ENCODE measurements at places on chromosomes 1 and 21. TPM values are rescaled to one million over a fixed set of nuclear protein-coding genes. Genes with fewer than 3 reads are reported as not detected.

The CYP2J2 gene
- total RNA-seq = not detected

GRCh38 chr1:153527023-153527682, 8.6 kb downstream of the S100A6 start:
- no peaks in the 10 kb centered on the region for H3K36me3 ChIP-seq
- no peak for DNase-seq
- no peak overlapping the region for H3K4me3 ChIP-seq
- H3K27ac ChIP-seq = peak overlapping the region; percentile 9
- H3K27me3 ChIP-seq = no peaks in the 10 kb centered on the region
- peaks cover 6% of the 10 kb centered on the region for H3K4me1 ChIP-seq

The ATP6V1G3 gene
- not detected for total RNA-seq

The PYHIN1 gene
- not detected for total RNA-seq

The SELENBP1 gene
- total RNA-seq = 5.9 TPM

DNA sequence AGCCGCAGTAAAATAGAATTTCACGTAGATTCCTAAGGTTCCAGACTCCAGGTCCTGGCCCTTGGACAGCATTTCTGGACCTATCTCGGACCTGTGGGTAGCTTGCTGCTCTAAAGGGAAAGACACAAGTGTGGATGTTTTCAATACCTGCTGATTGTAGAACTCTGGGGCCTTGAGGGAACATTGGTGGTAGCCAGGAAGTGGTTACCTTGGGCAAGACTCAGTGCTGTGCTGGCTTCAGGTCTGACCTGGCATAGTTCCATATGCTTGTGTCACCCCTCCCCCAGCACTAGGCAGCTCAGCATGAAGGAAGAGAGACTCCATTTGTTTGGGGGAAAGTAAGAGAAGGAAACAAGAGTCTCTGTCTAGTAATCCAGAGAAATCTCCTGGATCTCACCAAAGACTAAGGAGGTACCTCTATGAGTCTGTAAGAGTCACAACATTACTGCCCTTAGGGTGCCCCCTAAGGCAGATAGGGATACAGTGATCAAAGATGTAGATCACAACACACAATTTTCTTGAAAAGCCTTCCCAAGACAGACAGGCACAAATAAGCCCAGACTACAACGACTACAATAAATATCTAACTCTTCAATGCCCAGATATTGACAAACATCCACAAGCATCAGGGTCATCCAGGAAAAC, 398.8 kb downstream of the TGFB2 start:
- H3K4me1 ChIP-seq = no peaks in the 10 kb centered on the region
- no peak overlapping the region for H3K4me3 ChIP-seq
- 0 out of 2 replicates have a peak overlapping the region, but pooled peaks have one; percentile 6 for H3K27ac ChIP-seq
- no peak for DNase-seq
- no peaks in the 10 kb centered on the region for H3K36me3 ChIP-seq

DNA sequence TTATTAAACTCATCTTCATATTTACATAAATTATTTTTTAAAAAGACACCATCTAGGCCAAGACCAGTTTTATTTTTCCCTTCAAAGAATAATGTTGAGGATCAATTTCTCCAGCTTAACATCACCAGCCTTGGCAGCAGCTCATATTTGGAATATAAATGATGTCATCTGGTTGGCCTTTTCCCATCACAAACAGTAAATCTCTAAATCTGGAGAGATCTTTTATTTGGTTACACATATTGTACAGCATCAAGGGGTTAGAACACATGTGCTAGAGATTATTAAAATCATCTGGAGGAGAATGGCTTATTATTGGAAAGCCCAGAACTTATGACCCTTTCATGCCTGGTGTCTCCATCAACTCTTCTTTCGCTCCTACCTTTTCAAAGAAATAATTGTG, 508.8 kb downstream of the PLPP3 start:
- H3K27ac ChIP-seq = no peak overlapping the region
- H3K4me1 ChIP-seq = no peaks in the 10 kb centered on the region
- no peak overlapping the region for H3K4me3 ChIP-seq
- DNase-seq = no peak
- no peaks in the 10 kb centered on the region for H3K36me3 ChIP-seq

DNA sequence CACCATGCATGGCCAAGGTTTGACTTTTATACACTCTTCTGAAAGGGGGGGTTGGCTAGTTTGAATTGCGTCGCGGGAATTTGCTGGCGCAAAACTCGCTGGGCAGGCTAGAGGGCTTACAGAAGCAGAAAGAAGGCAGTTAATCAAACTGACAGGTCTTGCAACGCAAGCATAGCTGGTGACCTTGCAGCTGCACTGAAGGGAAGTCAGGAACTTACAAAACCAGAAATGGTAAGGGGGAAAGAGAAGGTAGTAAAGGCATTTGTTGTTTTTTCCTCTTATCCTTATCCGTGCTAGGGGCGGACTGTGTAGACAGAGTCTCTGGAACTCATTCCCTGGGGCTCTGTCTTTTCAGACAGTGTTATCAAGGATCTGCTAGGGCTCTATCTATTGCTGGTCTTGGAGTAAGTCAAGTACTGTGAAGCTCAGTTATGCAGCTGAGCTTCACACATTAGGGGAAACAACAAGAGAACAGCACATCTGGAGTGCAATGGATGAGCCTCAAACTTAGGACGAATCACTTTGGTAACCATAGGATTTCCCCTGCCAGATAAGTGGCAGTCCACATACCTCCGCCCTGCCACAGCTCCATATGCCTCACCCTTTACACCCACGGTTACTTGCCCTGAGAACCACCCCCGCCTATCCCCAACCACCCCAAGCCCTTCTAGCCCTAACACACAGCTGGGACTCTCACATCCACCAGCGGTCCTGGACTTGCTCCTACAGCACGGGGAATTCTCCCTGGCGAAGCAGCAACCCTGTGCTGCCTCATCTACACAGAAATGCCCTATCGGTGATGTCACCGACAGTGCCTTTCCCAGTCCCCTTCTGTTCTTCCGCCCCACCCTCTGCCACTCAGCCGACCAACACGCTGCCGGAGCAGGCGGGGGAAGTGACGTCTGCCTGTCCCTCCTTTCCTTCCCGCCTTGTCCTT, 251.4 kb downstream of the FAM72C start:
- H3K4me1 ChIP-seq = no peaks in the 10 kb centered on the region
- no peaks in the 10 kb centered on the region for H3K36me3 ChIP-seq
- DNase-seq = no peak
- H3K27me3 ChIP-seq = no peaks in the 10 kb centered on the region
- H3K27ac ChIP-seq = no peak overlapping the region
- H3K4me3 ChIP-seq = no peak overlapping the region

GRCh38 chr1:184988506-184988905, 14.2 kb upstream of the NIBAN1 start:
- no peaks in the 10 kb centered on the region for H3K36me3 ChIP-seq
- no peaks in the 10 kb centered on the region for H3K4me1 ChIP-seq
- H3K27me3 ChIP-seq = peaks cover 16% of the 10 kb centered on the region
- no peak overlapping the region for H3K4me3 ChIP-seq

The DFFA gene
- total RNA-seq = 68.1 TPM

The PCP4 gene
- not detected for total RNA-seq

The TRPM2 gene
- total RNA-seq = 0.26 TPM

GRCh38 chr1:7278045-7278444, 492.8 kb downstream of the CAMTA1 start:
- H3K36me3 ChIP-seq = no peaks in the 10 kb centered on the region
- H3K4me3 ChIP-seq = no peak overlapping the region
- no peak overlapping the region for H3K27ac ChIP-seq
- no peak for DNase-seq
- H3K4me1 ChIP-seq = no peaks in the 10 kb centered on the region

GRCh38 chr1:204147406-204148383, 4.1 kb downstream of the ETNK2 start:
- H3K27me3 ChIP-seq = no peaks in the 10 kb centered on the region
- no peaks in the 10 kb centered on the region for H3K36me3 ChIP-seq
- DNase-seq = no peak
- H3K4me1 ChIP-seq = no peaks in the 10 kb centered on the region
- no peak overlapping the region for H3K27ac ChIP-seq

The CIART gene
- 3.4 TPM for total RNA-seq

The ALG14 gene
- 4.1 TPM for total RNA-seq

DNA sequence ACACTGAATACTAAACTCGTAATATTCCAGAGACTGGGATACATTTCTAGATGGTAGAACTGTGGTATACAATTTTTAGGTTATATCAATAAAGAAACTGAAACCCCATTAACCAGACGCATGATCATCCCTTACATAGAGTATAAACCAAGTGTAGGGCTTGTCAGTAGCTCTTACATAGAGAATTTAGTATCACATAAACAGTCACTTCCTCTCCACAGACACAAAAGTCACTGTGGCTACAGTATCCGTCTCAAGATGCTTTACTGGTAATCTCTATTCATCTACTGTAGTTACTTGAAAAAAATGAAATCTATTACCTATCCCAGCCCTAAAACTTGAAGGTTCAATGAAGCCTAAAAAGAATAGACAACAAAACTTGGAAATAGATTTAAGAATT, 252.3 kb upstream of the TMPRSS15 start:
- H3K4me1 ChIP-seq = no peaks in the 10 kb centered on the region
- H3K27me3 ChIP-seq = no peaks in the 10 kb centered on the region
- H3K4me3 ChIP-seq = no peak overlapping the region

- no peak overlapping the region for H3K27ac ChIP-seq
- peaks cover 4% of the 10 kb centered on the region for H3K36me3 ChIP-seq
- H3K4me1 ChIP-seq = peaks cover 11% of the 10 kb centered on the region
- H3K4me3 ChIP-seq = no peak overlapping the region
- no peak for DNase-seq
- no peaks in the 10 kb centered on the region for H3K27me3 ChIP-seq
Observed at GRCh38 chr21:31658053-31658452, 1.4 kb upstream of the SOD1 start.

DNA sequence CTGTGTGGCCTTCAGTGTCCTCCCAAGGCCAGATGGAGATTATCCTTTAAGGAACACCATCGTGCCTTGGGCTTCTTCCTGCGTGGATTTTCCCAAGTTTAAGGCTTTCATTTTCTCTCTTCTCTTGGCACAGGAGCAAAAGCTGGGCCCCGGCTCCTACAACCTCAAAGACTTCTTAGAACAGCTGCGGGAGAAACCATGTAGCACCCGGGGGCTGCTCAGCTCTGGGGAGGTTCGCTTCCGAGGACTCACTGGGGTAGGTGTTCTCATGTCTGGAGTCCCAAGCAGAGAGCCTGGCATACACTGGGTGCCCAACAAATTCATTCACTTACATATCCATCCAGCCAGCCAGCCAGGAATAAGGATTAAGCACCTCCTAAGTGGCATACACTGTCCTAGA, 6.6 kb upstream of the TTC22 start:
- no peaks in the 10 kb centered on the region for H3K4me1 ChIP-seq
- no peaks in the 10 kb centered on the region for H3K27me3 ChIP-seq
- H3K4me3 ChIP-seq = no peak overlapping the region
- no peak for DNase-seq
- H3K36me3 ChIP-seq = no peaks in the 10 kb centered on the region

- no peak for DNase-seq
- H3K4me3 ChIP-seq = no peak overlapping the region
- H3K36me3 ChIP-seq = no peaks in the 10 kb centered on the region
- no peaks in the 10 kb centered on the region for H3K27me3 ChIP-seq
Observed at GRCh38 chr1:103336408-103336807, 189.1 kb upstream of the RNPC3 start.

DNA sequence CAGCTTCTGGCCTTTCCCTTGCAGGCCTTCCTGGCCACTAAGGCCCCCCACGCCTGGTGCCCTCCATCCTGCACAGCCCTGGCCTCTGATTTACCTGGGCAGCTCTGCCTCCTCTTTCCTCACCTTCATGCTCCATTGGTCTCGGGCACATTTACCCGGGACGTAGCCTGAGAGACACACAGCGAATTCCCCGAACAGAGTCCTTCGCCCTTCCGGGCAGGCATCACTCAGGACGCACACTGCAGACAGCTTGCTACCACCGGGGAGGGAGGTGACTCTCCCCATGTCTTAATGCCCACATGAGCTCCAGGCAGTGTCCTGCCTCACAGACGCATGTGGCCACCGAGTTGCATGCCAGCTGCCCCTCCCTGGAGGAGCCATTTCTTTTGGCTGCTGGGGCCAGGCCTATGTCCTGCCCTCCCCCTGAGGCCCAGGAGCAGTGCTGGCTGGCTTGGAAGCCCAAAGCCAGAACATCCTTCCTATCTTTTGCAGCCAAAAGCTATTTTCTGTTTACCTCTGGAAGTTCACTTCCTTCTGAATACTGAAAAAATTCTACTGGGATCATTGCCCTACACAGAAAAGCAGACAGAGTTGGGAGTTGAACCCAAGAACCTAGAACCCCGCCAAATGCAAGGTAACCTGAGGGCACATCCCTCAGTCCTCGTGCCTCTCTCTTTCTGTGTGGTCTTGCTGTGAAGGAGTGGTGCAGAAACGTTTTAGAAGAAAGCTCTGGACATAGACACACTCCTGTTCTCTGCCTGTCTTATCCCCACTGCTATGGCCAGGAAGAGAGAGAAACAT, 209.5 kb downstream of the TOMM20 start:
- no peaks in the 10 kb centered on the region for H3K36me3 ChIP-seq
- peak overlapping the region; percentile 81 for H3K27ac ChIP-seq
- peaks cover 30% of the 10 kb centered on the region for H3K4me1 ChIP-seq
- DNase-seq = no peak
- H3K4me3 ChIP-seq = no peak overlapping the region

Measured in Panc1 (cell line).